ENCODE measurements at places on chromosomes 3 and 15.

GRCh38 chr3:122414391-122414790 lies 1.5 kb downstream of the WDR5B start:
- DNase-seq = no peak

DNA sequence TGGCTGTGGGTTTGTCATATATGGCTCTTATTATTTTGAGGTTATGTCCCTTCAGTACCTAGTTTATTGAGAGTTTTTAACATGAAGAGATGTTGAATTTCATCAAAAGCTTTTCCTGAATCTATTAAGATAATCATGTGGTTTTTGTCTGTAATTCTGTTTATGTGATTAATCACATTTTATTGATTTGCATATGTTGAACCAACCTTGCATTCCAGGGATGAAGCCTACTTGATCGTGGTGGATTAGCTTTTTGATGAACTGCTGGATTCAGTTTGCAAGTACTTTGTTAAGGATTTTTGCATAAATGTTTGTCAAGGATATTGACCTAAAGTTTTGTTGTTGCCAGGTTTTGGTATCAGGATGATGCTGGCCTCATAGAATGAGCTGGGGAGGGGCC lies 33.1 kb upstream of the IQCF2 start:
- no peak for DNase-seq

DNA sequence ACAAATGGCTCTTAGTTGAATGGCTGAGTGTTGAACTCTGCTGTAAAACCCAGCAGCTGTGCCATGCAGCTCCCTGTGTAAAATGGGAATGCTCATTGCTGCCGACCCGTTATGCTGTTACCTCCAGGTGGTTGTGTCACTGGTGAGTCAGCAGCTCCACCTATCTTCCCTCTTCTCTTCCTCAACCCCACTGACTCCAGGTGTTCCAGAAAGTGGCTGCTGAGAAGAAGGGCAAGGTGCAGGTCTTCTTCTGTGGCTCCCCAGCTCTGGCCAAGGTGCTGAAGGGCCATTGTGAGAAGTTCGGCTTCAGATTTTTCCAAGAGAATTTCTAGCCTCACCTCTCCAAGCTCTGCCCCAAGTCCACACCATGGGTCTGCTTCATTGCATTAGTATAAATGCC lies 41.9 kb downstream of the NOX5 start:
- DNase-seq = no peak

- DNase-seq = no peak
Measured at GRCh38 chr3:14282001-14282705, 103.5 kb downstream of the LSM3 start.

- DNase-seq = no peak
Measured at GRCh38 chr15:37359101-37359892, 258.9 kb upstream of the MEIS2 start.

DNA sequence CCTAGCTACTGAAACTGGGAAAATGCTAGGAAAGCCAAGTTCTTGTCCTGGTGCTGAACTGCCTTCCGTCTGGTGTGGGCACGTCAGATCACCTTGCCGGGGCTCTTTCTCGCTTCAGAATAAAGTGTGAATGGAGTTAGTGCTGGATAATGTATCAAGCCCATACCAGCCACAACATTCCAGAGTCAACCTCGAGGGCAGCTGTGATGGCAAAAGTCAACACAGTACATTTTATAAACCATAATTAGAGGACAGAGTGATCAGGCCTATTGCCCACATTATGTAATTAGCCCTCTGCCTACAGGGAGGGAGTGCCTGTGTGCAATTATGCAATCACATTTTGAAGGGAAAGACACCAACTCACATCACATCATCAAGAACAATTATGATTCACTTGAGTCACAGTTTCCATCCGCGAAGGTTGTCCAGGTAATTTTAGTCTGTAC lies 165.2 kb downstream of the RORA start:
- no peak for DNase-seq

DNA sequence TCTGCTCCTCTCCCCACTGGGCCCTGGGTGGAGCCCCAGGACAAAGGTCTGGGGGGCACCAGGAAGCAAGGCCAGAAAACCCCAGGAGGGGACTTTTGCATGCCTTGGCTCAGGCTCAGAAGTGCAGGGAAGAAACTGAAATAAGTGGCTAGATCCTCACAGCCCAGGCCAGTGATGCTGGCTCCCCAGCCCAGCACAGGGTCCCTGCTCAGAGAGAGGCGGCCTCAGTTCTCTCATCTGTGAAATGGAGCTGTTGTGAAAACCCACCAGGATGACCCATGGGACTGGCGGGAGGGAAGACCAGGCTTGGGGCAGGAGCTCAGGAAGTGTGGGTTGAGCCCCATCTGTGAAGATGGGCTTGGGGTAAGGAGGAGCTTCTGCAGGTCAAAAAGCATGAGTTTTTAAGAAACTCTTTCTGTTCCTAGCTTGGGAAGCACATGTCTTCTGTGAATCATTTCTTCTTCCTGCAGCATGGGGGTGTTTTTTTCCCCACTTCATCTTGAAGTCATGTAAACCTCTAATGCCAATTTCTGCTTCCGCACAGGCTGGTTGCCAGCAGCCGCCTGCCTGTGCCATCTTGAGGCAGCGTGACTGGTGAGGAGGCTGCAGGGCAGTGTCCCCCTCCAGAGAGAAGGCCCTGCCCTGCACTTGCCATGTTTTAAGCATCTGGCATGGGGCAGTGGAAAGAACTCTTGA lies 118.6 kb downstream of the SMAD6 start:
- no peak for DNase-seq

DNA sequence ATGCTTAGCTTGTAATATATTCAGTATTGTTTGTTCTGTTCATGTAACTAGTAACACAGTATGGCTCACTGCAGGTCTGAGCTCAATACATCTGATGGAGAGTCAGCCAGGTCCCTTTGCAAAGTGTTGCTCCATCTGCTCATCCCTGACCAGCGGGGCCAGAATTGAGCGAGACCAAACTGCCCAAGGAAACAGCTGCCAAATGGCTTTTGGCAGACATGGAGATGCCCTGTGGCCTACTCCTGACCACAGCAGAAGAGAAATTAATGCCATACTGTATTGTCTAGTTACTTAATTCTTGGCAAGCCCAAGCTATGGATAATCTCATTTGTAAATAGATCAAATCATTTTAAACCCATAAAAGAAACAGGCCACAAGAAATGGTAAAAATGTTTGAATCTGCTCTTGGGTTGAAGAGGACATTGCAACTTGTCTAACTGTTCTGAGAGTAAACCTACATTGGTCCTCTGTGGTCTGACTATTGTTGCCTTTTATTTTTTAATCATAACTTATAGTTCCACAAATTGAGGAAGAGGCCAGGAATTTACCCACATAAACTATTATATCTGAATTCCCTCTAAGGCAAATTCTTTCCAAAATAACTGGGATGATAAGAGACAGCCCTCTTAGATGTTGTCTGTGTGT lies 209.5 kb downstream of the EBLN2 start:
- no peak for DNase-seq

- DNase-seq = no peak
Measured at GRCh38 chr3:44444896-44445691, 32.4 kb downstream of the ZNF445 start.

DNA sequence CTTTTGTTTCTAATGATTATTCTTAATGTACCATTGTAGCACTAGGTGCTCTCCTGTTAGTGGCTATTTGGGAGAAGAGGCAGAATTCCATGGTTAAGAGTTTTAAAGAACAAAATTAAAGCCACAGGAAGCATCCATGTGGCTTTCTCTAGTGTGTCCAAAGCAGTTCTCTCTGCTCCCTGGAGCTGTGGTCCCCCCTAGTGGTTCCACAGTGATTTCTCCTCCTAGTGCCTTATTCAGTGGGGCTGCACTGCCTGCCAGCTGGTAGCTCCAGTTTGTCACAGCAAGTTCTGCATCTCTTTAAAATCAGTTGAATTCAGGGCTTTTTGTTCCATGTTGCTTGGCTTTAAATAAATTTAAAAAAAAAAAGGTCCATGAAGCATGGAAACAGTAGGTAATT lies 39.6 kb upstream of the FAM98B start:
- DNase-seq = no peak

DNA sequence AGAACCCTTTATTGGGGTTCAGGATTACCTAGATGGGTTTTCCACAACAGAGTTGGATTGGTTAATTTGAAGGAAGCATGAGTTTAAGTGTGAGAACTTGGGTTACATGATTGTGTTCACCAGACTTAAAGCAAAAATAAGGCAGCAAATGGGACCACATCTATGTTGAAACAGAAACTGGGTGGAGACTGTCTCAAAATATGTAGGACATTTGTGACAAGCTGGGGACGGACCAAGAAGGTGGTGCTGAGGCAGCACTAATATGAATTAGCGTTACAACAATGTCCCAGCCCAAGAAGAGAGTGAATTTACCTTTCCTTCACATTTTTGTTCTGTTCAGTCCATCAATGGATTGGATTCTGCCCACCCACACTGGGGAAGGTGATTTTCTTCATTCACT lies 866 bp upstream of the AADACL2 start:
- no peak for DNase-seq

DNA sequence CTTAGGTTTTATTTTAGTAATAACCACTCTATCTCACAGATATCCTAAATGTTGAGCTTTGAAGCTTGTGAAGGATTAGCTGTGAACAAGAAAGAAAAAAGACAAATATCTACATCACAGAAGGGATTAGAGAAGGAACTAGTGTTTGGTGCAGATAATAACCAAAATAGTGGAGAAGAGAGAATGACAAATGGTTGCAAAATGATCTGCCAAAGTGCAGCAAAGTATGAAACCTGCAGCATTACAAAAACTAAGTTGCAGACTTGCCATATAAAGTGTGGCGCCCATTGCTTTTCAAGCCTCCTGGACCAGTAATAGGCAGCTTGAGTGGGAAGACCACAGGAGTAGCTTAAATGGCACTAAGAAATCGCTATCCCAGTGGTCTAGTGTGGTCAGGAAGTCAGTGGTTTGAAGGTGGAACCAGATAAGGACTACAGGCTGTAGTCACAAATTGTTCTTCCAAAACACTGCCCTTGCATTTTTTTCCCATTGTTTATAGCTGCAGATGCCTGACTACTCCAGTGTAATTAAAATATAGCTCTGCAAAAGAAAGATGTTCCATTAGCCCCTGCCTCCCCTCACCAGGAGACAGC lies 20.7 kb downstream of the TPM1 start:
- DNase-seq = no peak

DNA sequence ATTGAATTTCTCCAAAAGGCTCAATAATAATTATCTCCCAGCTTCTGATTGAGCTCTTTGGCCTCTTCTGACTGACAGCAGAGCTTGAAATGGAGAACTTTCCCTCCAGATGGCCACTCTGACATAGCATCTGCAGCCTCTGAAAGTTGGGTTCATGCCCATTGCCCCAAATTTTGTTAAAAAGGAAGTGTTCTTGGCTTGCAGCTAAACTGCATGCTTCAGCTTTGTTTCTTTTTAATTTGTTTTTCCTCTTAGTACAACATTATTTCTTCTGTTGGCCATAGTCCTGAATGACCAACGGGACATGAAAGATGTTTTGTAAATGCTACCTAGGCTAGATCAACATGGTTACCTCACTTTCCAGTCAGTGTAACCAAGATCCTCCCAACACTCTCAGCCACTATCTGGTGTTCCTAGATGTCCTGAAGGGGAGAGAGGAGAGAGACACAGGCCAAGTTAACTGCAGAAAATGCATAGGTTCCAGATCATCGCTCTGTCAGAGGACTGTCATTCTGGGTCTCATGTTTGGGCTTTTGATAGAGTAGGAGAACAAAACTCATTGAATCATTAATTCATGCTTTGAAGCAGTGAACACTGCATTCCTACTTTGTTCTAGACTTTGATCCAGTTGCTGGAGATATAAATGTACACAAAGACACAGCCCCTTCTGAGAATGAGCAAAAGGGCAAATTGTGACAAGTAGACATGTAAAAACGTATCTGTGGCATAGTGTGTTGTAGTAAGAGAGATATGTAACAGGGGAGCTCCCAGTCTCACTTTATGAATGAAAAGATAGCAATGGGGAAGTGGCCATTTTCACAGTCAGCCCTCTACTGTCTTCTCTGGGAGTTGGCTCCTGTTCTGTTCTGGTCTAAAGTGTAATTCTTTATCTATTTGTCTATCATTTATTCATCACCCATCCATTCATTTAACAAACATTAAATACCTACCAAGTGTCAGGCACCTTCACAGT lies 156.2 kb downstream of the ZNF621 start:
- no peak for DNase-seq

DNA sequence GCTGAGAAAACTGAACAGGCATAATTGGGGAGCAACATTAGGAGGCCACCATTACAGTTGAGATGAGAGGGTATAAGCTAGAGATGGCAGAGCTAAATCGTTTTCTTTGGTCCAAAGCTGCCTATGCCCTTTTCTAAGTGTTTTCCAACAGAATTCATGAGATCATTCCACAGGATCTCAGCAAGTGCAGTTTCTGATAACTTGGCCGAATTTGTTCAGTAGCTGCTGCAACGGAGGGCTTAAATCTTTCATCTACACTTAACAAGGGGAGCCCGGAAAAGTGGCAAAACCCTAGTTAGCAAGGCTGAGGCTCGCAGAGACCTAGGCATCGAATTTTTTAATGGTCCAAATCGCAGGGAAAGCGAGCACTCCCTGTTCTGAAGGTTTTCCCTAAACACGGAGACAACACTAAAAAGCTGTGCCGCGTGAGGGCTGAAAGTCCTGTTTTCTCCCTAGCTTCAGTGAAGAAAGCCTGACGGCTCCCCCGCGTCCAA lies 531 bp upstream of the BLOC1S6 start:
- no peak for DNase-seq

DNA sequence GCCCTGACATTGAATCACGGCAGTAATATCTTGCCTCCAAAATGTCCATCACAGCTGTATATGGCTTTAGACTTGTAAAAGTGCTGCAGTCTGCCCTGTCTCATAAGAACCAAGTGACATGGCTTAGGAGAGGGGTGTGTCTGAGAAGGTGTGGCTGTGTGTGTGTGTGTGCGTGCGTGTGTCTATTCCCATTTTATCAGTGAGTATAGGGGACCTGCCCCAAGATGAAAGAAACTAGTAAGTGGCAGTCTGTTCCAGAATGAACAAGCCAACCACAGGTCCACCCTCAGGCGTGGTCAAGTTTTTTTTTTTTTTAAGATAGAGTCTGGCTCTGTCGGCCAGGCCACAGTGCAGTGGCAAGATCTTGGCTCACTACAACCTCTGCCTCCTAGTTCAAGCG lies 5.6 kb upstream of the RHOV start:
- no peak for DNase-seq

GRCh38 chr3:23136054-23136453 lies 67.1 kb upstream of the UBE2E2 start:
- no peak for DNase-seq

- DNase-seq = no peak
Measured at GRCh38 chr3:129688271-129688895, 81.9 kb upstream of the PLXND1 start.

DNA sequence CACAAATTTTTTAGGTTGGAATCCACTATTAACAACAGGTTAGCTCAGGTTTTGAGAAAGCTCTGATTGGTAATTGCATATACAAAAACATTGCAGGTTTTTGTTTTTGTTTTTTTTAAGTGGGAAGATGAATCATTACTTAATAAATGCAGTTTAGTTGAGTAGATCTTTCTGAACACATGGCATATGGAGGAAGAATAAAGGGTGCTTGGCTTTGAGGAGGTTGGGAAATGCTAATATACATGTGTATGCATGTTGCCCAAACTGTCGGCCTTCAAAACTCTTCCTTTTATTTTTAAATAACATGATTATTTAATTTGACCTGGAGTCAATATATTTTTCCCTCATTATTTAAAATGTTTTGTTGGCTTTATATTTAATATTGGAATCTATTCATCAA lies 32.8 kb downstream of the ZBTB38 start:
- no peak for DNase-seq

- DNase-seq = no peak
Measured at GRCh38 chr3:173932624-173933023, 535.1 kb downstream of the NLGN1 start.

- no peak for DNase-seq
Measured at GRCh38 chr3:34024447-34025240, 226.2 kb downstream of the PDCD6IP start.

GRCh38 chr3:21785765-21786437 lies 34.9 kb upstream of the ZNF385D start:
- DNase-seq = no peak

Measured in natural killer cell treated with Interleukin-12 subunit alpha and Interleukin-12 subunit beta and Interleukin-15 and Interleukin-18, amount 100 ng/mL, for 72 hours (primary cell).